ENCODE measurements at places on chromosomes 2 and 18. TPM values are rescaled to one million over a fixed set of nuclear protein-coding genes. Genes with fewer than 3 reads are reported as not detected.
A peak's percentile ranks its signal among the peaks of the same experiment; 100 is the strongest.

Gene GRB14
- 8.9 TPM for total RNA-seq

Gene TMEFF2
- total RNA-seq: not detected

Gene SERPINB11
- not detected for total RNA-seq

Gene TFCP2L1
- 22.0 TPM for total RNA-seq

Gene CAPN14
- total RNA-seq: 0.26 TPM

Gene GNAL
- total RNA-seq: 4.3 TPM

Gene ASPRV1
- 2.1 TPM for total RNA-seq

Gene C2orf42
- 9.6 TPM for total RNA-seq

Gene DYSF
- 37.7 TPM for total RNA-seq

DNA sequence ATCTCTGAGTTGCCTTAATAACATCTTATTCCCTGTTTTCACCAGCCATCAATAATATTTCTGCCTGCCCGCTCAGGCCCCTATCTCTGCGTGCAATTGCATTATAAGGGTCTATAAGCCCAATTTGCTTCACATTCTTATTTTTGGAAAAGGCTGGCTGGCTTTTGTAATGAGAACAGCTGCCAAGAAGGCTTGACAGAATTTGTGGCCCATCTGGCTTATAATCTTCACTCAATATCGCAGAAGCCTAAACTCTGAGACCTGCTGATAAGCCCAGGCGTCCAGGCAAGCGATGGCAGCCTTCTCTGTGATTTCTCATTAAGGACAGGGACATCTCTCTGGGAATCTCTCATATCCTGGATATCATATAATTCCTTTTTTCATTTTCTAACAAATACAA is 1618.6 kb upstream of the CELF4 start:
- no peak for DNase-seq
- no peak overlapping the region for H3K27ac ChIP-seq
- H3K4me1 ChIP-seq: no peaks in the 10 kb centered on the region
- no peaks in the 10 kb centered on the region for H3K36me3 ChIP-seq
- no peaks in the 10 kb centered on the region for H3K27me3 ChIP-seq
- H3K4me3 ChIP-seq: no peak overlapping the region

GRCh38 chr2:290090-290722 is 2.3 kb upstream of the ALKAL2 start:
- peaks cover 14% of the 10 kb centered on the region for H3K4me1 ChIP-seq
- peak overlapping the region; percentile 83 for H3K27ac ChIP-seq
- DNase-seq: peak; percentile 91
- H3K4me3 ChIP-seq: peak overlapping the region; percentile 62
- peaks cover 10% of the 10 kb centered on the region for H3K27me3 ChIP-seq

DNA sequence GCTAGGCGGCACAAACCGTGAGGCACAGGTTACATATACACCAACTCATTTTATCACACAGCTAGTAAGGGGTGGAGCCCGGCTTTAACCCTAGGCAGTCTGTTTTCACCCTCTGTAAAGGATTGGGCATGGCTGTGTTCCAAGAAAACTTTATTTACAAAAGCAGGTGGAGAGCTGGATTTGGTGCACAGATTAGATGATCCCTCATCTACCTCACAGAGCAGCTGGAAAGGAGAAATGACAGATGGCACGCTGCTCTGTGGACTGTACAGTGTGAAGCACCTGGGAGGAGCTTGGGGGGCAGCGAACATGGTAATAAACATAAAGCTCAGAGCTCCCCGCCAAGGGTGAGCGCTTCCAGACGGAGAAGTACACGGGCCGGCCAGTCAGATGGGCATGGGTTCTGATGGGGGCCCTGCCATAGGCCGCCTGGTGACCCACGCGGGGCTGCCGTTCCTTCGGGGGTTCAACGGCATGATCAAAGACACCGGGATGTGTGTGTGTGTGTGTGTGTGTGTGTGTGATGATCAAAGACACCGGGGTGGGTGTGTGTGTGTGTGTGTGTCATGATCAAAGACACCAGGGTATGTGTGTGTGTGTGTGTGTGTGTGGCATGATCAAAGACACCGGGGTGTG is 862 bp upstream of the TMEM177 start:
- H3K27me3 ChIP-seq: no peaks in the 10 kb centered on the region
- peaks cover 9% of the 10 kb centered on the region for H3K4me1 ChIP-seq
- DNase-seq: no peak
- H3K4me3 ChIP-seq: peak overlapping the region; percentile 96
- H3K36me3 ChIP-seq: no peaks in the 10 kb centered on the region

GRCh38 chr2:191263050-191263449 is 17.8 kb downstream of the MYO1B start:
- no peak for DNase-seq
- H3K4me1 ChIP-seq: peaks cover 31% of the 10 kb centered on the region
- no peaks in the 10 kb centered on the region for H3K36me3 ChIP-seq

- no peak for DNase-seq
- no peaks in the 10 kb centered on the region for H3K27me3 ChIP-seq
- no peak overlapping the region for H3K27ac ChIP-seq
- H3K4me1 ChIP-seq: no peaks in the 10 kb centered on the region
- H3K4me3 ChIP-seq: no peak overlapping the region
Observed at GRCh38 chr2:71839826-71840225, 307.8 kb downstream of the CYP26B1 start.

- no peak for DNase-seq
- H3K27me3 ChIP-seq: peaks cover 86% of the 10 kb centered on the region
- no peaks in the 10 kb centered on the region for H3K36me3 ChIP-seq
Observed at GRCh38 chr2:44951714-44952113, 10.2 kb downstream of the SIX3 start.

DNA sequence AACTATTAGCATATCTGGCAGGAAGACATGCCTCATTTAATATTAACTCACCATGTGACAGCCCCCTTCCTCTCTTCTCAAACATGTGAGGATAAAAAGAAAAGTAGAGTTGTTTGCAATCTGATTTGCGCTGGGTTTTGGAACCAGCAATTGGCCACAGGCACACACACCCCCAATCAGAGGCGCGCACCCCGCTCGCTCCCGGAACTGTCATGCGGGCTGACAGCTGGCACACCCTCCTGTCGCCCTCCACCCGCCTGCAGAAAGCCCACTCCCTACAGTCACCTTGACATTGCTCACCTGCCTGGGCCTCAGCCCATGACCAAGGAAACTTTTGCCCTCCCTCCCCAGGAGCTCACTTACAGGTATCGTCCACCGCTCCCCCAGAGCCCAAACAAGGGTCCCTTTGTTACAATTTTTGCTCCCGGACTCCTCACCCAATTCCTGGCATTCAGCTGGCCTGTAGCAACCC is 1.1 kb downstream of the COBLL1 start:
- DNase-seq: peak; percentile 89
- H3K27ac ChIP-seq: peak overlapping the region; percentile 93
- peaks cover 19% of the 10 kb centered on the region for H3K4me1 ChIP-seq
- no peaks in the 10 kb centered on the region for H3K36me3 ChIP-seq

DNA sequence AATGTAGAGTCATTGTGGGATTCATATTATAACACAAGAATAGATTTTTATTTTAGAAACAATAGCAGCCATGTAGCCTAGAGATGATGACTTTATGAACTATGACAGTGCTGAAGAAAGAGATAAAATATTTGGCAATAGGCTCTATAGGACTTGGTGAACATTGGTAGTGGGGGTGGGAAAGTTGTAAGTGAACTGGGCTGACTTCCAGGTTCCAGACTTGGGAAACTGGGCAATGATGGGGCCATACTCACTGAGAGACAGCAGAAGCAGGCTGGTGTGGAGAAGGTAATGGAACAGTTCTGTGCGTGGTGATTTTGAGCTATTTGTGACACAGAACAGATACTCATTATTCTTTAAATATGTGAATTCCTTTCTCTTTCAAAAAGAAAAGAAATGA is 470.3 kb upstream of the HNRNPA3 start:
- DNase-seq: no peak
- no peaks in the 10 kb centered on the region for H3K4me1 ChIP-seq
- no peaks in the 10 kb centered on the region for H3K36me3 ChIP-seq
- H3K27ac ChIP-seq: no peak overlapping the region

GRCh38 chr2:207970826-207971180 is 54.5 kb downstream of the PLEKHM3 start:
- no peak overlapping the region for H3K27ac ChIP-seq
- H3K36me3 ChIP-seq: peaks cover 1% of the 10 kb centered on the region
- no peak overlapping the region for H3K4me3 ChIP-seq
- no peaks in the 10 kb centered on the region for H3K4me1 ChIP-seq
- no peak for DNase-seq

- H3K4me3 ChIP-seq: no peak overlapping the region
- no peaks in the 10 kb centered on the region for H3K36me3 ChIP-seq
- H3K27ac ChIP-seq: no peak overlapping the region
- no peaks in the 10 kb centered on the region for H3K4me1 ChIP-seq
- DNase-seq: no peak
- peaks cover 14% of the 10 kb centered on the region for H3K27me3 ChIP-seq
Observed at GRCh38 chr2:60644951-60645350, 91.5 kb upstream of the BCL11A start.

DNA sequence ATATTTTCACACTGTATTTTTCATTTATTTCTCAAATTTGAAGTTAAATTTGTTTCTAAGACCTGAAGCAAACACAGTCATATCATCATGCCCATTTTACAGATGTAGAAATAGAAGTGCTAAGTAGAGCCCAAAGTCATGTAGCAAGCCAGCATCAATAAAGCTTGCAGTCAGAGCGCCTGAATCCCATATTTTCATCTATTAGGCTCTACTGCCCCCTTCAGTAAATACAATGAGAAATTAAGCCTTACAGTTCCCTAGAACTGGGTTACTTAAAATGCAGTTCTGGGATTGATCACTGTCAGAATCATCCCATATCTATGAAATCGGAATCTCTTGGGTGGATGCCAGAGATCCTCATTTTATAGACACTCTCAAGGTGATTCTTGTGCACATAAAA is 419.9 kb downstream of the TGIF1 start:
- DNase-seq: no peak
- no peak overlapping the region for H3K4me3 ChIP-seq
- H3K27me3 ChIP-seq: no peaks in the 10 kb centered on the region
- no peaks in the 10 kb centered on the region for H3K36me3 ChIP-seq
- H3K27ac ChIP-seq: no peak overlapping the region

DNA sequence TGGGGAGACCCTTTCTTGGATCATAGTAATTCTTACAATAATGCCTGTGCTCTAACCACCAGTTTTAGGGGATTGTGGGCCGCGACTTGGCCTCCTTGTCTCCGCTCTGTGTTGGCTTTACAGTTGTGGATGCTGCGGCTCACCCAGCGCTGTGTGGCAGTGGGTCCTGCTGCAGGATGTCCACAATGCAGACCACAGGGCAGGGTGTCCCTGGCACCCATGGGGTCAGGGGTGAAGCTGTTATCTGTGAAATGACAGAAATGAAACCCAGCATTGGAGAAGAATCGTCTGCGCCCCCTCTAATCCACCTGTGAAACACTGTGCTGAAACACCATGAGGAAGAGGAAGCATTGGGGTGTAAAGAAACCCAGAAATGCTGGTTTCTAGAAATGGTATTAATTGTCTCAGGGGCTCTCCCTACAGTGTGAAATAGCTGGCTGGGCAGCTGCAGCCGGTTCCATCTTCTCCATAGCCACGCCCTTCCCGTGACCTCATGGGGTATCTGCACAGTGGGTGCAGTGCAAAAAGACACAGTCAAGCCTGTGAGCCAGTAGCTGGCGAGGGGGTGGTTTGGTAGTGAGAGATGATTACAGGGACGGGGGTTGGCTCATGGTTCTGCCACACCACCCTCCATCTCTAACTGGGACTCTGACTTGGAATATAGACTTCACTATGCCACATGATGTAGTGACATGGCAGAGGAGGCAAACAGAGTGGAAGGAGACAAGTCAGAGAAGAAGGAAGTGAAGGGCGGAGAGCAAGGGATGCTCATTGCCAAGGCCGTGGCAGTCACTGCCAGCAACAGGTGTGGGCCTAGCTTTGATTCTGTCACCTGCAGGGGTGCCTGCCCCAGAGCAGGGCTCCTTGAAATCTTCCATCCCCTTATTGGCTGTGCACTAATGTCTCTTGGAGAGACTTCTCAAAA is 16.2 kb downstream of the INPP4A start:
- no peaks in the 10 kb centered on the region for H3K27me3 ChIP-seq
- H3K27ac ChIP-seq: no peak overlapping the region
- peaks cover 57% of the 10 kb centered on the region for H3K4me1 ChIP-seq
- no peak for DNase-seq
- no peak overlapping the region for H3K4me3 ChIP-seq
- H3K36me3 ChIP-seq: peaks cover 6% of the 10 kb centered on the region

- H3K27ac ChIP-seq: no peak overlapping the region
- no peak for DNase-seq
- no peaks in the 10 kb centered on the region for H3K36me3 ChIP-seq
- H3K27me3 ChIP-seq: no peaks in the 10 kb centered on the region
- no peaks in the 10 kb centered on the region for H3K4me1 ChIP-seq
Observed at GRCh38 chr18:28284132-28284531, 107.2 kb upstream of the CDH2 start.

- H3K27ac ChIP-seq: no peak overlapping the region
- H3K4me1 ChIP-seq: peaks cover 7% of the 10 kb centered on the region
- no peak overlapping the region for H3K4me3 ChIP-seq
- DNase-seq: no peak
- H3K36me3 ChIP-seq: peaks cover 33% of the 10 kb centered on the region
- H3K27me3 ChIP-seq: no peaks in the 10 kb centered on the region
Observed at GRCh38 chr2:219158586-219158985, 2.0 kb downstream of the NHEJ1 start.

GRCh38 chr2:35784777-35785176 is 570.8 kb upstream of the CRIM1 start:
- no peak overlapping the region for H3K4me3 ChIP-seq
- H3K27me3 ChIP-seq: no peaks in the 10 kb centered on the region
- DNase-seq: no peak
- no peak overlapping the region for H3K27ac ChIP-seq
- H3K36me3 ChIP-seq: no peaks in the 10 kb centered on the region

- no peak for DNase-seq
- H3K36me3 ChIP-seq: no peaks in the 10 kb centered on the region
- no peaks in the 10 kb centered on the region for H3K4me1 ChIP-seq
- H3K27me3 ChIP-seq: peaks cover 24% of the 10 kb centered on the region
- no peak overlapping the region for H3K4me3 ChIP-seq
Observed at GRCh38 chr18:50341443-50341842, 33.4 kb upstream of the SKA1 start.

GRCh38 chr2:43068041-43068533 is 158.3 kb downstream of the ZFP36L2 start:
- no peak overlapping the region for H3K27ac ChIP-seq
- no peaks in the 10 kb centered on the region for H3K27me3 ChIP-seq
- no peak overlapping the region for H3K4me3 ChIP-seq
- H3K36me3 ChIP-seq: no peaks in the 10 kb centered on the region
- H3K4me1 ChIP-seq: peaks cover 23% of the 10 kb centered on the region

GRCh38 chr2:217248312-217248935 is 388.6 kb upstream of the TNP1 start:
- peak; percentile 72 for DNase-seq
- H3K36me3 ChIP-seq: no peaks in the 10 kb centered on the region
- no peak overlapping the region for H3K4me3 ChIP-seq
- no peaks in the 10 kb centered on the region for H3K27me3 ChIP-seq

DNA sequence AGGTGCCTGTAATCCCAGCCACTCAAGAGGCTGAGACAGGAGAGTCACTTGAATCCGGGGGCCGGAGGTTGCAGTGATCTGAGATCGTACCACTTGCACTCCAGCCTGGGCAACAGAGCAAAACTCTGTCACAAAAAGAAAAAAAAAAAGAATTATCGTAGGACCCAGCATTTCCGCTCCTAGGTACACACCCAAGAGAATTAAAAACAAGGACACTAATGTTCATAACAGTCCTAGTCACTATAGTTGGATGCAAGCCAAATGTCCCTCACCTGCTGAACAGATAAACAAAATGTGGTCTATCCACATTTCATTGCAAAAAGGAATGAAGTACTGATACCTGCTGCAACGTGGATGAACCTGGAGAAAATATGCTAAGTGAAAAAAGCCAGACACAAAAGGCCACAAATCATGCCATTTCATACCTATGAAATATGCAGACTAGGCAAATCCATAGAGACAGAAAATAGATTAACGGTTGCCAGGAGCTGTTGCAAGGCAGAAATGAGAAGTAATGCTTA is 21.2 kb downstream of the ADRA2B start:
- H3K4me3 ChIP-seq: no peak overlapping the region
- no peaks in the 10 kb centered on the region for H3K4me1 ChIP-seq
- no peak for DNase-seq
- H3K27ac ChIP-seq: no peak overlapping the region
- no peaks in the 10 kb centered on the region for H3K27me3 ChIP-seq

Measured in upper lobe of right lung (tissue), 1 donor.